Stimulated activated naive CD8-positive, alpha-beta T cell treated with anti-CD3 and anti-CD28 coated beads, Interleukin-15, Interleukin-2, amounts not matched to agents 100 U/mL and 50 U/mL, for 24 hours (primary cell): ENCODE measurements at places on chromosomes 2 and 18.
A peak's percentile ranks its signal among the peaks of the same experiment; 100 is the strongest.

DNA sequence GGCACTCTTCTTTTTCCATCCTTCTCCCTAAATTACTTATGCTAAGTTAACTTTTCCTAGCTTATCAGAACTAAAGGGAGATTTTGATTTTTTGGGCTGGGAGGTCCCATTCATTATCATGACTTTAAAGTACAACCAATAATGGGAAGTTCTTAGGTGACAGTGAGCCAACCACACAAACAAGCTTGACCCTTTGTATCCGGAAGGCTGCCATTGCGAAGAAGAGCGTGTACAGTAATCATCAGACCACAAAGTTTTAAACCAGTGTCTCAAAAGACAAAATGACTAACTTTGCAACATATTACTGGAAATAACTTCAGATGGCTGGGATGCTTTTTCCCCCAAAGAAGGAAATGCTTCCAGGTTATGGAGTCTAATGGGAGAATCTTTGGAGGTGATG is 298.1 kb downstream of the TGIF1 start:
- no peak for DNase-seq

DNA sequence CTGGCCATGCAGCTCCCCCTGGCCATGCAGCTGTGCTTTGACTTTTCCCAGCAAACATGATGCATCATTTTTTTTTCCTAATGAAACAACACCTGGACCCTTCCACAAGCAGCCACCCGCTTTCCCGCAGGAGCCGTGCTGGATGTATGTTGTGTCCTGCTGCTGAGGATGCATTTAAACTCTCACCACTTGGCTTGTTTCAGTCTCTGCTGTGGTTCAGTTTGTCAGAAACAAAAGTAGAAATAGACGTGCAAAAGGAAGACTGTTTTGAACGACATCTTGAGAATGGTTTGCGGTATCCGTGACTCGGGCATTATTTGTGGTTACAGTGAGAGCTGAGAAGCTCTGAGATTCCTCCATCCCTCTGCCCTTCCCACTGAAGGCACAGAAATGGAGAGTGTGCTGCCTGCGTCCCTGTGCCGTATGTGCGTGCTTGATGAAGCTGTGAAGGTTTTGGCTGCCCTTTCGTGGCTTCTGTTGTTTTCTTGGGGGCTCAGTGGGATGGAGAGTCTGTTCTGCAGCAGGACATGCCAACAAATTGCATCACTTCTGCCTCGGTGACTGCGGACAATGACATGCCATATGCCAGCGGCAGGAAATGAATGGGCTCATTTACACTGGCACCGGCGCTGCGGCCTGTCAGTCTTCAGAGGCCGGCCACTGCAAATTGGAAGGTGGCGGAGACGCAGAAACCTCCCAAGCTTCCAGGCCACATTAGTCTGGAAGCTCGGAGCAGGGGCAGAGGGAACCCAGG is 417.7 kb upstream of the SALL3 start:
- no peak for DNase-seq

DNA sequence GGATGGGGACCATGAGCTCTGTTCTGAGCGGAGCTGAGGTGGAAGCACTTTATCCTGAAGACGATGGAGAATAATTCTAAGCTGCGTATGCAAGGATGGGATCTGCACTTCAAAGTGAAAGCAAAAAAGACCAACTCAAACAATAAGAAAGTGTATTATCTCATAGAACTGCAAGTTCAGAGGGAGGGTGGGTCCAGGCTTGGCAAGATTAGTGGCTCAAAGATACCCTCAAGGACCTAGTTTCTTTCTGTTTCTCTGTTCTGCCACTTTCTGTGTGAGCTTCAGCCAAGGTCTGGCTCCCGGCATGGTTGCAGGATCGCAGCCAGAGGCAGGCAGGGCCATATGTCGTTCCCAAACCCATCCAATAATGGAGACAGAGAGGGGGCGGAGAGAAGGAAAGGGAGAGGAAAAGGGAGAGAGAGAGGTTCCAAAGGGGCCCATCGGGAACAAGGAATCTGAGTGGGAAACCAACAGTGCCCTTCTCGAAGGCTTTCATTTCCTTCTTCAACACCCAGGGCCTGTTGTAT is 169.2 kb upstream of the NCK2 start:
- no peak for DNase-seq

- peak; percentile 26 for DNase-seq
These were observed 866 bp upstream of the SF3B6 start for GRCh38 chr2:24076849-24077534.

DNA sequence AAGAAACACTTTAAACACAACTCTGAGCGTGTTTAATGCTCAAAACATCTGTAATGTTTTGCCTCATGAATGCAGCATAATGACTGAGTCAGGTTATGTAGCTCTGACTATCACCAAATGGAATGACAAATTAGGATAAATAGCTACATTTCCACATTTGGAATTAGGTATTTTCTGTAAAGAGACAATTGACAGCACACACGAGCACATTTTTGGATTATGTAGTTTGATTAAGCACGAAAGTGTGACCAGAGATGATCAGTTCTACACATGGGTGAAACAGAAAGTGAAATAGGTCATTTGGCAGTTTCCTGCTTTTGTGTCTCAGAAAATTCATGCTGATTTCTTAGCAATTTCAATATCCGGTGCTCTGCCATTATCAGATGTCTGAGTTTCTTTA is 29.0 kb downstream of the LPIN1 start:
- no peak for DNase-seq

DNA sequence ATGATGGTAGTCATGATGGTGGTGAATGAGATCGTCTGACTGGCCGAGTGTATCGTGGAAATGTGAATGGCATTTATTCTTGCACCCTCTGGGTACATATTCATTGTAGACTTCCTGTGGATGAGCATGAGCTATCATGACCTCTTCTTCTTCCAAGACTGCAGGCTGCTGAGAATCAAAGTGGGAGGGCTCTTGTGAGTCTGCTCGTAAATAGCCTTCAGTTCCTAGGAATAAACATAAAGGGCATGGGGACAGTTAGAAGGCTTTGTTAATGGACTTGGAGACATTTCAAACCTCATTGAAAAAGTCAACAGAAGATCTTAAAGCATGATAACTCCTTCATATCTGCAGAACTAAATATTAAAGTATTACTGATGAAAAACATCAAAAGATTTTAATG is 14.9 kb downstream of the SLC39A6 start:
- no peak for DNase-seq

DNA sequence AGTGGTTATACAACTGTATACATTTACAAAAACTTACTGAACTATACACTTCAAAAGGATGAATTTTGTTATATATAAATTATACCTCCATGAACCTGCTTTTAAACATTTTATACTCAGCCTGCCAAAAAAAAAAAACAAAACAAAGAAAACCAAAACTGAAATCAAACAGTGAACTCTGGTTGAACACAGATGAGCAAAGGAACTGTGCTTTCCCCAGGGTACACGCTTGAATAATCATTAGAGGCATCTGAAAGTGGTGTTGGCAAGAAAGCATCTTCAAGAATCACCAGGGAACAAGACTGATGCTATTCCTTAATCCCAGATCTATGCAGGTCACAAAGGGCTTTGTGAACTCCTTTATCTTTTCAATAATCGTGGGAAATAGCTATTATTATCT is 77.0 kb upstream of the LYPD1 start:
- DNase-seq = no peak

DNA sequence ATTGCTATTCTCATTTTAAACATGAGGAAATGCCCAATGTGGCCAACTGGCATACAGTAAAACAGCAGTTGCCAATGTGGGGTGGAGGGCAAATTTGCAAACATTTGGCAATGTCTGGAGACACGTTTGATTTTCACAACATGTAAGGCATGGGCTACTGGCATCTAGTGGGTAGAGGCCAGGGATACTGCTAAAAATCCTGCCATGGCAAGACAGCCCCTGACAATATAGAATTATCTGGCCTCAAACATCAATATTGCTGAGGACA is 168.6 kb downstream of the KCNE4 start:
- DNase-seq = no peak

- no peak for DNase-seq
These were observed 50.4 kb upstream of the CTDP1 start for GRCh38 chr18:79629249-79629558.

DNA sequence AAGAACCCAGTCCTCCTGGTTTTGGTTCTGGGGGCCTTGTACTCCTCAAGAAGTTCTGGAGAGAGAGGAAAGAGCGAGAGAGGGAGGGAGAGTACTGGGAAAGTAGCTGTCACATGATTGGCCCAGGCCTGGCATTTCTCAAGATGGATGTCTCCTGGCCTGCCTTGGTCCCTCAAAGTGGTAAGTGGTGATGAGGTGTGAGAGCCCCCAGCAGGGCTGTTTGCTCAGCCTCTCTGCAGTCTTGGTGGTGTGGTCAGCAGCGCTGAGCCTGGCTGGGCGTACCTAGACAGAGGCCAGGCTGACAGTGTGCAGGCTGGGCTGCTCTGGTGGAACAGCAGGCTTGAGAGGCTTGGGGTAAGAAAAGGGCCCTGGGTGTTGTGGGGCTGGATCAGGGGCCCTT is 2.5 kb downstream of the SPEG start:
- no peak for DNase-seq

- no peak for DNase-seq
These were observed 3.2 kb upstream of the ACVR1C start for GRCh38 chr2:157631861-157632260.

GRCh38 chr2:183666031-183666430 is 541.8 kb downstream of the NUP35 start:
- no peak for DNase-seq

DNA sequence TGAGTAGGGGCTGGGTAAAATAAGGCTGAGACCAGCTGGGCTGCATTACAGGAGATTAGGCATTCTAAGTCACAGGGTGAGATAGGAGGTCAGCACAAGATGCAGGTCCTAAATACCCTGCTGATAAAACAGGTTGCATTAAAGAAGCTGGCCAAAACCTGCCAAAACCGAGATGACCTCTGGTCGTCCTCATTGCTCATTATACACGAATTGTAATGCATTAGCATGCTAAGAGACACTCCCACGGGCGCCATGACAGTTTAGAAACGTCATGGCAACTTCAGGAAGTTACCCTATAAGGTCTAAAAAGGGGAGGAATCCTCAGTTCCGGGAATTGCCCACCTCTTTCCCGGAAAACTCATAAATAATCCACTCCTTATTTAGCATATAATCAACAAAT is 132.2 kb downstream of the ARL4C start:
- no peak for DNase-seq

- DNase-seq = no peak
These were observed 9.8 kb upstream of the RAB17 start for GRCh38 chr2:237600205-237600846.

- DNase-seq = no peak
These were observed 88.1 kb downstream of the VSNL1 start for GRCh38 chr2:17628349-17629261.

- no peak for DNase-seq
These were observed 217.1 kb downstream of the DYM start for GRCh38 chr18:49243391-49243790.

DNA sequence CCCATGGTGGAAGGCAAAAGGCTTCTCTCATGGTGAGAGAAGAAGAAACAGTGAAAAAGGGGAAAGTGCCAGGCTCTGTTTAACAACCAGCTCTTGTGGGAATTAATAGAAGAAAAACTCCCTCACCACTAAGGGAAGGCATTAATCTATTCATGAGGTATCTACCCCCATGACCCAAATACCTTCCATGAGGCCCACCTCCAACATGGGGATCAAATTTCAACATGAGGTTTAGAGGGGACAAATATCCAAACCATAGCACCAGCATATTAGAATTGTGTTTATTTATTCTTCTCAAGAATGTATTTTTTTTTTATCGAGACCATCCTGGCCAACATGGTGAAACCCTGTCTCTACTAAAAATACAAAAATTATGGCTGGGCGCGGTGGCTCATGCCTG is 4.9 kb upstream of the CFLAR start:
- DNase-seq = no peak

DNA sequence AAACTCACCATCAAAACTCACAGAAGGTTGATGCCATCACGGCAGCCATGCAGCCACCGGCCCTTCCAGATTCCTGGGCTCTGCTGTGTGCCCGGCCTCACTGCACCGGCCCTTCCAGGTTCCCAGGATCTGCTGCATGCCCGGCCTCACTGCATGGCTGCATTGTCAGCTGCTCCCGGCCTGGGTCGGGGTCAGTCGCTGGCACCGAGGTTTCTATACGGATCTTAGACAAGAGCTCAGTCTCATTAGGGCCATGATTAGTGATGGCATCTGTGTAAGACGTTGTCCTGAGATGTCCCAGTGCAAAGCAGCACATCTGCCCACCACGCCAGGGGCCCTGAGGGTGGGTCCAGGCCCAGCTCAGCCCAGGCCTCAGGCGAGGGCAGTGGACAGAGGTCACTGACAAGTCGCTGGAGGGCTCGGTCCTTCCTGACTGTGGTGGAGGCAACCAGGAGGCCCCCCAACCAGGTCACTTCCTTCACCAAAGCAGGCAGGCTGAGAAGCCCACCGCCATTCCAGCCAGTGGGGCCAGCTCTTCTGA is 29.4 kb downstream of the TMEM18 start:
- DNase-seq = no peak

DNA sequence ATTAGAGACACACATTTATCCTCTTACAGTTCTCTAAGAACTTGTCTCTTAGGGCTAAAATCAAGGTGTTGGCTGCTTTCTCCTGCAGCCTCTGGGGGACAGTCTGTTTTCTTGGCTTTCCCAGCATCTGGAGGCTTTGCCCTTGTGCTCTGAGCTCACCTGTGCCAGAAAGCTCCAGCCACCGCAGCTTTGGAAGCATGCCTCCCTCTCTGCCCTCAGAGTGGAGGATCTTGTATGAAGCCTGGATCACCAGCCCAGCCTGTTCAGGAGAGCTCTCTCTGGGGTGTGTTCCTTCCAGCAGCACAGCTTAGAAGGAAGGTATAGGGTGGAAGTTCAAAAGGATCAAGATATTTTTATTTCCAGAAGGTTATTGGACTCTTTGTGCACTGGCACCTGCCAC is 53.1 kb upstream of the TPO start:
- DNase-seq = no peak

DNA sequence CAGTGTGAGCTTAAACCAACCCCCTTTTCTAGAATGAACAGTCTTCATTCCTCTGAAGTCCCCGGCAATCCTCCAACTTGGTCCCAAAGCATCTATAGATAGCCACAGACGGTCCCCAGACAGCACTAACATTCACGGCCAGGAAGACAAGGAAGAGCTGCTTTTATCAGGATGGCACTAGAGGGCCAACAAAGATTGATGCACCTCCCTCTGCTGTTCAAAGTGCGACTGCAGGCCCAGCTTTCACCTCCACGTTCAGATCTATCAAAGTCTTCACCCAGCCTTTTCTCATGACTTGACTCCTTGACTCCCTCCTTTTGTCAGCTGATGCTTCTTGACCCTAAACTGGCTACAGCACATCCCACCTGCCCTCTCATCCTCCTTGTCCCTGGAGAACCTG is 54.3 kb downstream of the RNF152 start:
- no peak for DNase-seq

GRCh38 chr2:85717308-85718008 is 23.3 kb downstream of the GNLY start:
- DNase-seq = no peak
